CD4-positive, alpha-beta T cell treated with Interleukin-15 for 1 hour (primary cell): ENCODE measurements at places on chromosomes 2 and 18.

DNA sequence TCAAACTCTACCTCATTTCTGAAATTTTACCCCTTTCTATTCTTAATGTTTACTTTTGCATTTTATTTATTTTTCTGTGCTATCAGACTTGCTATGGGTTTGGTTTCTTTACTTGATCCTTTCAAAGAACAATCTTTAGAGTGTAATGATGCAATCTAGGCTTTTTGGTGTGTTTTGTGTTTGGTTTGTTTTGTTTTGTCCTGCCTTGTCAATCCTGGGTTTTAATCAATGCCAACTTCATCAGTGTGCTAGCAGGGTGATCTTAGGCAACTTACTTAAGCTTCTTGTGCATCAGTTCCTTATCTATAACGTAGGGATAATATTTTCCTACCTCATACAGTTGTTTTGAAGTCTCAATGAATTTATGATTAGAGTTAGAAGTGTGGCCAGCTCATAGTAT is 350.4 kb downstream of the NR4A2 start:
- no peak for DNase-seq

DNA sequence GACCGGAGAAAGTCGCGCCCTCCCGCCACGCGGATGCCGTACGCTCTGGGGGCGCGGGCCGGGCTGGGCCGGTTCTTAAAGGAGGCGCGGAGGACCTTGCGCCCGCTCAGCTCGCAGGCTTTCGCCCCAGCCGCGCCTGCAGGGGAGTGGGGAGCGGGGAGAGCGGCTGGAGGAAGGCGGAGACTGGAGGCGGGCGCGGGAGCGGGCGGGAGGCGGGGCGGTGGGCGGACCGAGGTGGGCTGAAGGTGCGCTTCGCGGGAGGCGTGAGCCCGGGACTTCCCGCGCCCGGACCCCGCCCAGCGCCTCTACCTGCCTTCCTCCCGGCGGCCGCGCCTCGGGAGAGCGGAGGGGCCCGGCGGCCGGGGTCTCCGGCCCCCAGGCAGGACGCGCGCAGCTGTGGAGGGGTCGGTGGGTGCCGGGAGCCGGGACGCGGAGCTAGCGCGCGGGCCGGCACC is at the start of gene ADRA2B:
TSS of gene ADRA2B (minus strand) at position 148 of the 455 bp plus-strand sequence. CDS start 422 bp downstream, outside the sequence.
- peak; percentile 82 for DNase-seq

GRCh38 chr2:109382226-109382895 is 231.4 kb downstream of the SEPTIN10 start:
- DNase-seq = peak; percentile 7

DNA sequence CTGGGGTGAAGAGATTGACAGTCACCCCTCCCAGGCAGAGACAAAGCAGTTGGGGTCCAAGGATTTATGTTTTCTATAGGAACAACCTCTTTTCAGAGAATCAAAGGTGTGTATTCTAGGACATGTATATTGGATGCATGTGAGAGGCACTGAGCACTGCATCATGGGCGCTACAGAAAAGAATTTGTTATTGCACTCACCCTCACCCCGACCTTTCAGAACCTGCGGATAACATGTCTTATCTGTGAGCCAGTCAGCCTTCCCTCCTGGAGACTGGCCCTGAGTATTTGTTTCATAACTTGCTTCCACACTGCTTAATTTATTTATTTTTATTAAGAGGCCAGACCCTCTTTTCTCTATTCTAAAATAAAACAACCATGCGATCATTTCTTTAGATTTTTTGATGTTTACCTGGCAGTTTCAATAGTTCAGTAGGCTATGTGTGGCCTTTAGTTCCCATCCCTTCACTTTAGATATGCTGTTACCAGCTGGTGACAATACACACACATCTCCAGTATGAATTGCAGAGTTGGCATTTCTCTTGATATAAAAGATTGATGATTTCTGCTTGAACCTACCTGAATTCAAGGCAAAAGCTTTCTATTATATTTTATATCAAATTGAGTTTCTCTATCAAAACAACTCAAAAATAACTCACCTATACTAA is 29.8 kb downstream of the FABP1 start:
- no peak for DNase-seq

DNA sequence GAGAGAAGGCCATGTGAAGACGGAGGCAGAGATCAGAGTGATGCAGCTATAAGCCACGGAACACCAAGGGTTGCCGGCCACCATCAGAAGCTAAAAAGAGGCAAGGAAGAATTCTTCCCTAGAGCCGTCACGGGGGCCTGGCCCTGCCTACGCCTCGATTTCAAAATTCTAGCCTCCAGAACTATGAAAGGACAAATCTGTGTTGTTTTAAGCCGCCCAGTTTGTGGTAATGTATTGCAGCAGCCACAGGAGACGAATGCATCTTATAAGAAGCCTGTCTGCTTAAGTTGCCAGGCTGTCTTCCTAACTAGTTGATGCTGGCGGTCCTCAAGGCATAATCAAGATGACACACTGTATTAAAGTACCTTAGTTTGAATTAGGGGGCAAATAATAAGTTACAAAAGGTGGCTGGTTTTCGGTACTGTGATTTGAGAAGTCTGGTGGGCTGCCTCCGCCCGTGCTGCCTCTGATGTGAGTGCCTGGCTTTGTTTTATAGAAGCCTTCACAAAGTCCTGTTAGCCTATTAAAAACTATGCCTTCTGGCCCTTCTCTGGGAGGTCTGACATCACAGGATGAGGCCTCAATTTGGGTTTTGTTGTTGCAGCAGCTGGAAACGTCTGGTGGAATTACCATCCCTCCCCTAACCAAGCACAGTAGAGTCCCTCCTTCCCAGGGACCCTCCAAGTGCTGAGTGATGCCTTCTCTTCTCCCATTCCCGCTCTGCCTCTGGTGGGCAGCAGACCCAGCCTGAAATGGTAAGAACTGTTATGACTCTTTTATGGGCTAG is 53.6 kb downstream of the SRD5A2 start:
- DNase-seq = no peak

DNA sequence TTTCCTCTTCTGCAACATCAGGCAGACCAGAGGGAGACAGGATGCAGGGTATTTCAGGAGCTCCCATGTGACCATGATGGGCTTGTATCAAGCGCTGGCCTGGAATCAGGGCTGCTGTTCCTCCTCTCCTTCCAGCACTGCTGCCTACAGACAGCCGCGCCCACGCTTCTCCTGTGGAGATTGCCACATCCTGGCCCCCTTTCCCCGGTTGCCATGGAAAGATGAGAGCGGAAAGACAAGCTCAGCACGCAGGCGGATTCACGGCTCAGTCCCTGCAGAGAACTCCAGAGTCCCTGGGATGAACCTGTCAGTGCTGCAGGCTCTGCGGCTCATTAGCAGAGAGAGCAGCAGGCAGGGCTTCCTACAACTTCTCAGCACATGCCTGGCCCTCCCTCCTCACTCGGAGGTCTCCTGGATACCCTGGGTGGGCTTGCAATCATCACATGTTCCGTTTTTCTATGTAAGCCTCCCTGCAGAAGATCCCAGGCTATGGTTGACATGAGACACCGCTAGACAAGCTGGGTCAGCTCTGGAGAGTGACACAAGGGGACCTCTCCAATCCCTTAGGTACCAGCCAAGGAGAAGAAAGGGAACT is 497.8 kb upstream of the MYT1L start:
- no peak for DNase-seq

DNA sequence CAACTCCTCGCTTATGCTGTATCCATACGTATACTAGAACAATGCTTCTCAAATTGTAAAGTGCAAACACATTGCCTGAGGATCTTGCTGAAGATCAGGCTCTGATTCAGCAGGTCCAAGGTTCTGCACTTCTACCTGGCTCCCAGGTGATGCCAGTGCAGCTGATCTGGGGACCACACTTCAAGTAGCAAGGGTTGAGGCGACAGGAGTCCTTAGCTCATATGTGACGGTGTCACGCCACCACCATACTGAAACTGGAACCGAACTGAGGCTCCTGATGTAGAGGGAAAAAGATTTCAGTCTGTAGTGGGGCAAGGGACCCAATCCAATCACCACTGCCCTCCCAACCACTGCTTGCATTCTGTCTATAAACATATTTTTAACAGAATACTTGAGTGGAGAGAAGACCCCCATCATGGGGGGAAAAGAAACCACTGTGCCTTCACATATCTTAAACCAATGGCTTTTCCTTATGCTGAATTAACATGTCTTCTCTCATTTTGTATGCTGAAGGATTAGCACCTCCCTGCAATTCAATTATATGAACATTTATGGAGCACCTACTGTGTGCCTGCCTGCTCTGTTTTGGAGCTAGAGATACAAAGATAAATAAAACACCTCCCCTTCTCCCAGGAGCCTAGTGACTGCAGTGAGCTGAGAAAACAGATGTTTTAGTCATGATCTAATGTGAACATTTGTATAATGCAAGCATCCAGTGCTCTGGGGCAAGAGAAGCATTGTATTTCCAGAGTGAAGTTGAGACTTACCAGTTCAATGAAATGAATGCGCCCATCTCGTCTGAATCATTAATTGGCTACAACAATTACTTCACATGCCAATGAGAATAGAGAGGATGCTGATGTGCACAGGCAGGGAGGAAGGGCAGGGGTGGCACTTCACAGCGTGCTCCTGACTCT is 6.6 kb upstream of the ASAP2 start:
- DNase-seq = no peak

DNA sequence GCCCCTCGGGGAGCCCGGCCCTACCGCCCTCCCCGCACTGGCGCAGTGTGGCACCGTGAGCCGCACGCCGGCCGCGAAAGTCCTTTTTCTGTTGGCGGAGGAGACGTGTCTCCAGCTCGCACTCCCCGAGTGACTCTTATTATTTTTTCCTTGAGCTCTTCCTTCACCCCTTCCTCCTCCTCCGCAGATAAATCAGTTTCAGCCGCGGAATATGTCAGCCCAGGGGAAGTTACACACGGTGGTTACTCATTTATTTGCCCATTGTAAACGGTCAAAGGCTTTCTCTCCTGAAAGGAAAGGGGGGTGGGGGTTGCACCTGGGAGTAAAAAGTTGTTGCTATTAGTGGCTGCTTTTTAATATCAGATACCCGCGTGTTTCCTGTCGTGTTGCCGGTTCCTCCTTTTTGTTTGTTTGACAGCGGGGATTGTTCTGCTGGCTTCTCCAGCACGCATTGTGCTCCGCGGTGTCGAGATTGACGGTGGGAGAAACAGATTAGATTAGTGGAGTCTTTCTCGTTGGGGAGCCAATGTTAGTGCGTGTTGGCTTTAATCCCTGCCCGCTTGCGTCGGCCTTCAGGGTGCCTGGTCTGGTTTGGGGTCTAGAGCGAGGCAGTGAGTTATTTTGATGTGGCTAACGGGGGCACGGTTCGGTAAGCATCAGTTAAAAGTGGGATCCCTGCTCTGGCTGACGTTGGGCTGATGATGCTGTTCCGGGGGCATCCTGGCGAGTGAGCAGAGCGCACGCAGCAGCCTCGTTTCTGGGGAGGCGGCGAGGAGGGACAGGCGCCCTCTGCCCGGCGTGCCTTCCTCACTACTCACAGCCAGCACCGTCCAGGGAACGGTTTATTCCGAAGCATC is 1.6 kb downstream of the CRIM1 start:
- peak; percentile 30 for DNase-seq

DNA sequence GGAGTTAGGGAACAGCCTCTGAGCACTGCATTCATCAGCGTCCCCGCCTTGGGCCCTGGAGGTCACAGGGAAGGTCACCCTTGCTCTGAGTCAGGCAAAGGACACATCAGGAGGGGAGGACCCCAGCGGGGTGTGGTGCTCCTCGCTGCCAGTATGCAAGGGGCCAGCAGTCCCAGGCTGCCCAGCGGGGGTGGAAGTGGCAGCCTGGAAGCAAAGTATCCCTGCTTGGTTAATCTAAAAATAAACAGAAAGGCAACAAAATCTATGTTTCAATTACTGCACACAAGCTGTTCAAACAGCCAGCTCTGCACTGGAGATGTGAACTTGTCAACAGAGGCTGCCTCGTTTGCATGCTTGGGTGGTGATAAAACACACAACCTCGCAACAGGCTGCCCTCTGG is 164.1 kb downstream of the KLHL29 start:
- DNase-seq = no peak

DNA sequence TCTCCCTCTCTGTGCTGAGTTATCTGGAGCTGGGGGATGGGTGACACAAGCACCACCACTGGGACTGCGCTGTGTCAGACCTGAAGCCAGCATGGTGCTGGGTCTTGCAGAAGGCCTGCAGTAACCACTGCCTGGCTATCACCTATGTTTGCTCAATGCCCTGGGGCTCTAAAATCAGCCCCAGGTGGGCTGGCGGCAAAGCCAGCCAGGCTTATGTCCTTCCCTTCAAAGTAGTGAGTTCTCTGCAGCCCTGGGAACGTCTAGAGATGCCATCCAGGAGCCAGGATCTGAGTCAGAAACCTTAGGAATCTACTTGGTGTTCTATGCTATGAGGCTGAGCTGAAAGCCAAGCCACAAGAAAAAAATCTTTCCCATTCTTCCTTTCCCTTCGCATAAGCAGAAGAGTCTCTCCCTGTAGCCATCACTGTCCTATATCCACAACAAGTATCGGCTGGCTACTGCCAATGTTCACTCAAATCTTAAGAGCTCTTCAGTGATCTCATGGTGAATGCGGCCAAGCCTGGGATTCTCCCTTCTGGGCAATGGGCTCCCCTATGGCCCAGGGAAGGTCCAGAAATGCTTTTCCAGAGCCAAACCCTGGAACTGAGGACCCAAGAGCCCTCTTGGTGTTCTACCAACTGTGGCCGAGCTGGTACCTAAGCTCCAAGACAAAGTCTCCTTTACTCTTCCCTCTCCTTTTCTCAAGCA is 248.7 kb downstream of the ZNF385B start:
- DNase-seq = no peak

GRCh38 chr2:3278521-3279218 is 98.9 kb downstream of the EIPR1 start:
- no peak for DNase-seq

DNA sequence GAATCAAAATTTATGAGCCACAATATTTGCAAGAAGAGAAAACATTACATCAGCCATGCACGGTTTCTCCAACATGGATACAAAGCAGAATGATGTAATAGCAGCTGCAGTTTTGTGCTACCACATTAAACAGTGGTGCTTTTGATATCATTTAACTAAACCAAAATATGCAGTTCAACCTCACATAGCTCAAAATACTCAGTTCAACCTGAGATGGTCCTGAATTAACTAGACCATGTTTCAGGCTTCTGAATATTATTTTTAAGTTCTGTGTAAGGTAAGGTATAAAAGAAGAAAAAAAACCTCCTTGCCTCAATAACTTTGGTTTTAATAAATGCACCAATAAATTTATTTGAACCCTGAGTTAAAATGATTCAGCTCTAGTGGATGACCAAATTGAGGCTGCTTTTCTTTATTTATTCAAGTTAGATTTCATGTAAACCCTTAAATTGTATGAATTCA is 18.8 kb upstream of the TSPYL6 start:
- DNase-seq = no peak

DNA sequence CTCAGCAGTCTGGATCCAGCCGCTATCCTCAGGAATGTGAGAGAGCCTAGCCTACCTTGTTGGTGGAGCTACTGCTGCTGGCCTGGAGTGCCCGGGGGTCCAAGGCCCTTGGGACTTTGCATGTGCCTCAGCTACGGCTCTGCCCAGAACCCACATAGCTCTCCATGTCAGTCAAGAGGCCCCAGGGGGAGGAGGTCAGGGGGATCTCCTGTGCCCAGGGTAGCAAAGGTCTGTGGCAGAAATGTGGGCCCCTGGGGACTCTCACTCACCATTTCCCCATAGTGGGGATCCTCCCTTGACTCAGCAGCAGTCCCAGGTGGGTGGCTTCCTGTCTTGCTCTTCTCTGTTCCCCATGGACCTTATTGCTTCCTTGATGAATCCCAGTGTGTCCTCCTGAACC is 342.7 kb upstream of the CHAC2 start:
- DNase-seq = no peak

- DNase-seq = no peak
Measured at GRCh38 chr2:43276962-43277391, 50.6 kb upstream of the ZFP36L2 start.

- no peak for DNase-seq
Measured at GRCh38 chr2:85988914-85989270, 100.1 kb upstream of the ST3GAL5 start.
